Calu3 (cell line): ENCODE measurements at places on chromosomes 7 and 10. TPM values are rescaled to one million over a fixed set of nuclear protein-coding genes. Genes with fewer than 3 reads are reported as not detected.

Gene MPP7
- 4.6 and 6.6 TPM in 2 replicates for total RNA-seq

GRCh38 chr10:126459878-126460481 lies 71.7 kb upstream of the ADAM12 start:
- peak; percentile 40 for DNase-seq

DNA sequence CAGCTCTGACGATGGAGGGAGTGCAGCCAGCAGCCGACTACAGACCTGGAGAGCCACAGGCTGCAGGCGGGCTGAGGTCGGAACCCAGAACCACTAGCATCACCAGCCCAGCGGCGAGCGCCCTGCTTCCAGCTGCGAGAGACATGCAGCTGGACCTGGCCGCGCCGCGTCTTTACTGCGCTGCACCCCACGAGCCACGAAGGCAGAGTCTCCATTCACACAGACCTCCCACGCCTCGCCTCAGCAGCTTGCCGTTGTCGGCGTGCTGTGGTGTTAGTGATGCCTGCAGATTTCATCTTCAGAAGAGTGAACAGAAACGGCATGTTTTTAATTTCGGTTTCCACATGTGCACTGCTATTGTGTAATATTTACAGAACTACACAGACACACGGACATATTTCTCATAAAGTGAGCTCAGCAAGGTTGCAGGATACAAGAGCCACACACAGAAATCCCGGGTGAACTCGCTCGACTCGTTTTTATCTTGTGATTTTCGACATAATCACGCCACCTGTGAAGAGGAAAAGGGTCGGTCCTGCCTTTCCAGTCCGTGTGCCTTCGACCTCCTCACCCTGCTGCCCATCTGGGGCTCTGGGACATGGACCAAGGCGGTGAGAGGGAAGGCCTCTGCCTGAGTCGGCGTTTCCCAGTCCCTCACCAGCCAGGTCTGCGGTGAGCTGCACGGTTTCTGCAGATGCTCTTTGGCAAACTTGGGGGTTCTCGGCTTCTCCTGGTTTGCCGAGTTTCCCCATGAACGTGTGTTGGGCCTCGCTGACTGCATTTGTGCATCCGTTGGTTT lies 252.2 kb downstream of the ELFN1 start:
- no peak for DNase-seq

GRCh38 chr7:36015733-36016132 lies 137.3 kb upstream of the EEPD1 start:
- no peak for DNase-seq

Gene ZNF777
- total RNA-seq: 12.3 and 14.9 TPM in 2 replicates

DNA sequence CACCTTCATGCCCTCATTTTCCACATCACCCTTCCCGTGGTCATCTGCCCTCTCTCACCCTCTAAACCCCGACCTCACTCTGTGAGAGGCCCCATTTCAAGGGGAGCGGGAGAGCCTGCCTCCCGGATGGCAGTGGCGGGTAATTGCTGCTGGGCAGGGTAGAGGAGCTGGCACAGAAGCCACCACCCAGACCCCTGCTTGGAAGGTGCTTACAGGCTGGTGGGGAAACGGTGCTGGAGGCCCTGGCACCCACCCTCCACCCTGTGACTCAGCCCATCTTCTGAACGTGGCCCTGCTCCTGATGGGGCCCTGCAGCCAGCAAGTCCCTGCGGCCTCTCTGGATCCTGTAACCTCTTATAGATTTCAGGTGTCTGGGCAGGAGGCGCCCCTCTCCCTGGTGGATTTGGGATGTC lies 10.6 kb upstream of the PWWP2B start:
- no peak for DNase-seq

Gene ACTL6B
- total RNA-seq: not detected in 2 replicates

DNA sequence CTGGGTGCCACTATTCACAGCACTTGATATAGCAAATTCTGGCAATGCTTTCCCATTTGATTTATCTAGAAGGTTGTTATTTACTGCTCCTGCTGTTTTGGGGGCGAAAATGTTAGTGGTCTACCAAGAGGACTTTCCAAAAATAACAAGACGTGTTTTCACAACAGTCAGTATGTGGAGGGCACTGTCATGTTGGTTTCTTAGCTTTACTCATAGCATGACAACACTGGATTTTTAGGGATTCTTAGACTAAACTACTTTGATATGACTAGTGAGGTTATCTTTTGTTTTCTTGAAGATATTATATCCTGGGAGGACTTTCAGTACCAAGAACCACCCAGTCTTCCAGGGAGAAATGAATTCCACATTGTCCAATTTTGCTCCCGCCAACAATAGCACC lies 49.4 kb downstream of the NUDCD3 start:
- DNase-seq: no peak

Gene NCAPG2
- total RNA-seq: 70.1 and 81.7 TPM in 2 replicates

Gene CPVL
- 43.5 and 62.7 TPM in 2 replicates for total RNA-seq

Gene ANXA8
- total RNA-seq: 0.69 and 1.1 TPM in 2 replicates
